ENCODE measurements at places on chromosomes 3 and 15.

- no peak for DNase-seq
These were observed 155.3 kb upstream of the MBNL1 start for GRCh38 chr3:152113413-152113812.

DNA sequence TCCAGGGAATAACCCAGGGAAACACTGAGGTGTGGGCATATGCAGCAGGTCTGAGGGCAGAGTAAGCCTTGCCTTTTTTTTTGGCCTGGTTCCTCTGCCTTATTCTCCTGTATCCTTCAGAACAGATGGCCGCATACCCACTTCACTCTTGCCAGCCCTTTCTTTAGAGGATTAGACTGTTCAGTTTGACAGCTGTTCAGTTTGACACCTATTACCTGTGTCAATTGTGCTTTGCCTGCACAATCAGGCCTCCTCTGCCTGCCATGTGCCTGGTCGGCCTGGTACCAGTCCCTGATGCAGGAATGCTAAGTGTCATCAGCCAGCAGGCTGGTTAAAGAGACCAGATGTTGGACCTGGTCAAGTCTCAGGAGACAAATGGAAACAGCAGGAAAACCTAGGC is 22.3 kb downstream of the TM6SF1 start:
- no peak for DNase-seq

DNA sequence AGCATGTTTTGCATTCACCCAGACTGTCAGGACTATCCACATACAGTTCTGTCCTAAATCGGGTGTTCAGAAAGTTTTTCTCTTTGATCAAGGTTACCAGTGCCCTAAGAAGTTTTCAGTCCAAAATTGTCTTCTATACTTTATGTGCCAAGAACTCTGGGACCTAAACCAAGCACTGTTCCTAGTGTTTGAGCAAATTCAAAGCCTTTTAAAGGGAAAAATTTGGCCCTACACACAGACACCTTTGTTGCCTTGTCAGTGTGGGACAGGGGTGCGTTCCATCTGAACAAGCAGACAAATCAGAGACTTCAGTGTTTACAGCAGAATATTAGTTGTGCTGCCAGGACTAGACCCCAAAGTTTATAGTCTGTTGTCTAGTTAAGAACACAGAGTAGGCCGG is 50.6 kb downstream of the DGKG start:
- DNase-seq = no peak

DNA sequence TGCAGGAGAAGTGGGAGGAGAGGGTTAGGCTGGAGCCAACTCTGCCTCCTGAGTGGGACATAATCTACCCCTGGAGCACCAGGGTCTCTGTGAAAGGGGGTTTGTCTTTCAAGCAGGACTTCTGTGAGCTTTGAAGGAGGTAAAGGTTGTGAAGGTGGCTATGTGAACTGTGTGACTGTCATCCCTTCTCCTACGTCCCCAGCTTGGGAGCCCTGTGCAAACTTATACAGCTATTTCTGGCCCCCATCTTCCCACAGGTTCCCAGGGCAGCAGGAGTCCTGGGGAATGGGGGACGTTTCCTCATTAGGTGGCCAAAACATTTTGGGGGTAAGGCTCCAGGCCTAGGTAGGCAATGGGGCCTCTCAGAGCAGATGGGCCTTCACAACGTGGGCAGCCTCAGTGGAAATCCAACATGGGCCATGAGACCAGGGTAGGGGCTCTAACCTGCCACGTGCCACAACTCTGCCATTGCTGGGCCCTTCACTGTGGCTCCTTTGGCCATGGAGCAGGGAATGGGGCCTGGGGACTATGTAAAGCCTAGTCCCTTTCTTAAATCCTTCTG is 3.5 kb downstream of the VIPR1 start:
- DNase-seq = no peak

DNA sequence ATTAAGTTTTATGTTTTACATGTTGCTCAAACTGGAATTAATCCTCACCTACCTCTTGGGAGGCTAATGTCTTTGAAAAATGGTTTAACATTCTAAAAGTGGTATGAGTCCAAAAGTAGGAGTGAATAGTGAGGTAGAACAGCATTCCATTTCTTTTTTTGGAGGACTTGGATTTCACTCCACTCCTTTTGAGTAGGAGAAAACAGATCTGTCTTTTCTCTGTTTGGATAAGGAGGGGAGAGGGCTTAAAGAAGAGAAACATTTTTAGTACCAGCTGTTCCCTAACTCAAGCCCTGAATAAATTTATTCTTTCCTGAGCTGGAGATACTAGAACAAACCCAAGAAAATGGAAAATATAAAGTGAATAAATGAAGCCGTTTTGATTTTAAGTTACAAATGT is 687.9 kb downstream of the MECOM start:
- DNase-seq = no peak

- no peak for DNase-seq
These were observed 635.9 kb downstream of the CADM2 start for GRCh38 chr3:85594676-85595075.

GRCh38 chr3:141382571-141382970 is 14.3 kb downstream of the ZBTB38 start:
- DNase-seq = no peak

DNA sequence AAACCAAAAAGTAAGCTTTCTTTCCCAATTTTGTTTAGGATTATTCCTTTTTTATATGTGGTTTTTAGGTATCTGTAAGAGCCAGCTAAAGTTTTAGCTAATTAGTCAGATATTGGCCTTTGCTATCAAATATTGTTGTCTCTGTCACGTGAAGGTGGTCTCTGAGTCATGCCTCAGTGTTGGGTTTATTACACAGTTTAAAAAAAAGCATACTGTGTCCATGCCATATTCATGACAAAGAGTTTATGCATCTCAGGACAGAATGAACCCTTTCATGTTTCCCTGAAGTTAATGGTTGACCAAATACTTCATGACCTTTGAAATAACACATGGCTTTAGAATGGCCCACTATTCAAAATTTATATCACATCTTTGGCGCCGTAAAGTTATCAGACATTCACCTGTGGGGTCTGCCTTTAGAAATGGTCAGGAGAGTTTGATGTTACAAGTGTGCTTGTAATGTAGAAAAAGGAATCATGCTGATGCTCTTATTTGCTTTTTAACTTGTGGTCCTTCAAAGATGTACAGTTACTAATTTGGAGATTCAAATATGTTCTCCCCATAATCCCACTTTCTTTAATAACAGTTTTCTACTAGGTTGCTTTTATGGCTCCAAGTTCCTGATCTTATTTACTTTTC is 101.5 kb downstream of the MYRIP start:
- DNase-seq = no peak

GRCh38 chr3:15496341-15496664 is 25.2 kb downstream of the COLQ start:
- DNase-seq = no peak

GRCh38 chr15:65634356-65634755 is 12.6 kb downstream of the SLC24A1 start:
- no peak for DNase-seq

- DNase-seq = no peak
These were observed 77.2 kb downstream of the OSBPL10 start for GRCh38 chr3:31903686-31904431.

GRCh38 chr15:70091726-70092463 is 5.8 kb downstream of the TLE3 start:
- peak; percentile 67 for DNase-seq

DNA sequence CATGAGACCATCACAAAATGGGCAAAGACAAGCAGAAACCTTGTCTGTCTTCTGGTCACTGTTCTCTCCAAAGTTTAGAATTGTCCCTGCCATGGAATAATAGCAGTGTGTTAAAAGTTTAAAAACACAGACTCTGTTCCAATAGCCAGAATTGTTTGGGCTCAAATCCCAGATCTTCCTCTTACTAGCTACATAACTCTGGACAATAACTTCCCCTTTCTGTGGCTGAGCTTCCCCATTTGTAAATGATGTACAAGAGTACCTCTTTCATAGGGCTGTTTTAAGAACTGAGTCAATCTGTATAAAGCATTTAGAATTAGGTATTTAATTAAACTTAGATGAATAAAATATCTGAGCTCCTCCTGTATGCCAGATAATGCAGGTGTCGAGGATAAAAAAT is 623.0 kb downstream of the NTRK3 start:
- DNase-seq = no peak

GRCh38 chr3:133506215-133506901 is 67.1 kb upstream of the CDV3 start:
- DNase-seq = no peak

DNA sequence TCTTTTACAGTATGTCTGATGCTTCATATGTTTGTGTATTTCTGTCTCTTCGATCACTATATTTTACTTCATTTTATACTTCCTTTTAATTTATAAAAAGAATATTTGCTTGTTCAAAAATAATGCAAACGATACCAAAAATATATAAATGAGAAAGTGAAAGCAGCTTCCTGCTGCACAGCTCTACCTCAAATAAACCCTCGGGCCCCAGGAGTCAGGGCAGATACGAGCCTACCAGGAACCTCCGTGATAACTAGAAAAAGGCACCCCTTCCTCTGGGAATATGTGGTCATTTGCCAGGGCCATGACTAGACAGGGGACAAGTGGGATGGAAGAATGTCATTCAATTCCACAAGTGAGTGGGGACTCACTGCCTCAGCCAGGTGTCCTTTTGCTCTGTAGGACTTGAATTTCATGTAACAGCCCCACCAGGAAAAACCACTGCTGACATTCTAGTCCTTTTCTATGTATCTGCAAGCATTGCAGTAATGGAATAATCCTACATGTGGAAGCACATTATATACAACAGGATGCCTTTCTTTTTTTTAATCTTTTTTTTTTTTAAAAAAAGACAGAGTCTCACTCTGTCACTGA is 133.3 kb downstream of the SUCLG2 start:
- no peak for DNase-seq

Measured in LNCaP clone FGC (cell line).